ENCODE measurements at places on chromosomes 3 and 15.

DNA sequence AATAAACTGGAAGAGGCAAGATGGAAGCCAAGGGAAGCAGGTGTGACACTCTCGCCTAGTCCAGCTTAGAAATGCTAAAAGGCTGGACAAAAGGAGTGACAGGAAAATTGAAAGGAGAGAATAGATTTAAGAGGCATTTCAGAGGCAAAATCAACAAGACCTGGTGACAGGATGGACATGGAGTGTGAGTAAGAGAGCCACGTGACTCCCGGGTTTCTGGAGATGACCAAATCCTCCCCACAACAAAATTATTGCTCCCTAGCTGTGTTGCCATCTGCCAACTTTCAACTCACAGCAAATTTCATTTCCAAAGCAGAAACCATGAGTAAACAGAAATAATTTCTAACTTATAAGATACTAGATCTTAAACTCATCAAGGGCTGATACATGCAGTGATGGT is 52.6 kb downstream of the MTHFS start:
- DNase-seq: peak; percentile 18

- DNase-seq: no peak
These were observed 99.8 kb upstream of the FGF7 start for GRCh38 chr15:49323207-49323606.

DNA sequence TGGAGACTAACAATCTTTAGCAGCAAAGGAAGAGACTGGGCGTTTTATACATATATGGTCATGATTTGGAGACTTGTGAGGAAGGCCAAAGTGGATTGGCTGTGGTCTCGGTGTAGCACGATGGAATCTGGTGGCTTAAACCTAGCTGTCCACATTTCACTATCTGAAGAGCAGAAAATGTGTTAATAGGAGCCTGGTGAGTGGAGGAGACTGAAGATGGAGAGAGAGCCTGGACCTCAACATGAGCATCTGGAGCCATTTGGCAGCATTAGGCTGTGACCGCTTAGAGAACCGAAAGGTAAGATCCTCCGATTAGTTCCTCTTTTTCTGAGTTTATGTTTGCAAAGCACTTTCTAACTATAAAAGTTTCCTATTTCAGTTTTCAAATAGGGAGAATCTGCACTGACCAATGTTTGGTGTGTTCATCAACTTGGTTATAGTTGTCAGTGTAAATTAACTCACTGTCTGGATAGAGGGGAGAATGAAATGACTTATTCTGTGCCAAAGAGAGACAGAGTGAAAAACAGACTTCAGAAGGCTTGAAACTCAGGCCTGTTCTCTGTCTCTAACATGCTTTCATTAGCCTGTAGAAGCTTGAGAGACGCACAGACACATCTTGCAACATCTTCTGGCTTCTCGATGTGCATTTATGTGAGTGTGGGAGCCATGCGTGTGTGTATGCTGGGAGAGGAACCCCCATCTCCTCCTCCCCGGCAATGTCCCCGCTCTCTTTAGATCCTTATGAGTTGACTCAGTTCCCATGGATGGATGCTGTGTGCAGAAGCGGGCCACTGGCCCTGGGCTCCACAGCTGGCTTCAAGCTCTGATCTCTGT is 244.7 kb upstream of the TBL1XR1 start:
- DNase-seq: peak; percentile 51

- no peak for DNase-seq
These were observed 72.7 kb upstream of the SNRK start for GRCh38 chr3:43213631-43214030.

- no peak for DNase-seq
These were observed 28.9 kb upstream of the PXYLP1 start for GRCh38 chr3:141202682-141203081.

DNA sequence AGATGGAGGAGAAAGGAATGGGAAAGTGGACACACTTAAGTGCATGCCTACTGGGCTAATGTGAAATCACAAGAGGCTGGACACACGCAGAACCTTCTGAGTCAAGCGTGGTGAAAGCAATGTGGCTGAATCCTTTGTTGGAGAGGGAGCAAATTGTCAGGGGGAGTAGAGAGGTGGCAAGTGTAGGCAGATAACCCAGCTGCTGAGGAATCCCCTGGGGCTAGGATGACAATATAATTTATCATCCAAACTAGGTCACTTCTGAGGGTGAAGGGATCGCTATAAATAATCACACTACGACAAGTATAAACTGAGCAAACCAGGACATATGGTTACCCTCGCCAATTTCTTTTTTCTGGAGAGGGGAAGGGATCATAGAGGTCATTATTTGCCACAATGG is 28.7 kb downstream of the TAMM41 start:
- peak; percentile 14 for DNase-seq

GRCh38 chr15:70291305-70292075 is 193.8 kb upstream of the TLE3 start:
- DNase-seq: no peak

- no peak for DNase-seq
These were observed 6.2 kb downstream of the FRMD4B start for GRCh38 chr3:69379661-69380060.

GRCh38 chr3:165852711-165853110 is 15.5 kb upstream of the BCHE start:
- DNase-seq: peak; percentile 79

DNA sequence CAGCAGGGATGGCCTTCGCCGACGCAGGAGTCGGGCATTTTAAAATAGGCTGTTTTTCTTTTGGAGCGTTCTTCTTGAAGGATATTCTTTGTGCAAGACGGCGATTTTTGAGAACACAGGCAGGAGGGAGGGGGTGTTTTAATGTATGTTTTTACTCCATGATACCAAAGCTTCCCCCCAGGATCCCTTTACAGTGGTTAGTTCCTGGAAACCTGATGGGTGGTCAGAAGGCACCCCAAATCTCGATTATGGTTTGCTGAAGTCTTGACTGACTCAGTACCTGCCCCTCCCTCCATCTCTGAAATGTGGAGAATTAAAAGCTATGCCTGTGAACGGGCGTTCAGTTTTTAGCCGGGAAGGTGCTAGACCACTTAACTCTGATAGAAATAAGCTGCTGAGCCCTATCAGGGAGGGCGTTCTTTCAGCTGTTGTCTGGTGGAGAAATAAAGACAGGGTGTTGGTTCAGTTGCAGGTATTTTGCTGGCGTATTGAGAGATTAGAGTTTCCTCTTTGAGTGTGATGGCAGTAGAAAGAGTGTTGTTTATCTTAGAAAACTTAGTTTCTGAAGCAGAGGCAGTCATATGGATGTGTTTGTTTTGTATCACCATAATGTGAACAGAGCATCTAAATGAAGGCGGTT is 3.4 kb downstream of the IGF1R start:
- DNase-seq: peak; percentile 26
